ENCODE measurements at places on chromosomes 12 and 14.

DNA sequence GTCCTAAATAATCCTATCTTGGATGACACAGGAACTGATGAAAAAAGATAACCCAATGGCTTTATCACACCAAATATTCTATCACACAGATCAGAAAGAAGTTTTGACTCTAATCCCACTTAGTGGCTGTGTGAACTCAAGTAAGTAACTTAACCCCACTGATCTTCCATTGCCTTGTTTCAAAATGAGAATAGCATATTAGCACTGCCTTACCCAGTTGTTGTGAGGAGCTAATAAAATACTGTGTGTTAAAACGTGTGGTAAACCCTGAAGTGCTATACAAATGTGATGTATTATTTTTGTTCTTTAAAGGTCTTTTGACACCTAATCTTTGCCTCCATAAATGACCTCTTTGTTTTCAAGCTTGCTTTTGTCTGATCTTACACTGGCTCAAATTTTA is 60.9 kb upstream of the ARID2 start:
- DNase-seq = no peak

GRCh38 chr14:99573436-99574098 is 30.4 kb downstream of the CCDC85C start:
- no peak for DNase-seq

- DNase-seq = no peak
These were observed 152.9 kb downstream of the SLC25A21 start for GRCh38 chr14:37019488-37019887.

- no peak for DNase-seq
These were observed 27.1 kb upstream of the TCP11L2 start for GRCh38 chr12:106275458-106275857.

DNA sequence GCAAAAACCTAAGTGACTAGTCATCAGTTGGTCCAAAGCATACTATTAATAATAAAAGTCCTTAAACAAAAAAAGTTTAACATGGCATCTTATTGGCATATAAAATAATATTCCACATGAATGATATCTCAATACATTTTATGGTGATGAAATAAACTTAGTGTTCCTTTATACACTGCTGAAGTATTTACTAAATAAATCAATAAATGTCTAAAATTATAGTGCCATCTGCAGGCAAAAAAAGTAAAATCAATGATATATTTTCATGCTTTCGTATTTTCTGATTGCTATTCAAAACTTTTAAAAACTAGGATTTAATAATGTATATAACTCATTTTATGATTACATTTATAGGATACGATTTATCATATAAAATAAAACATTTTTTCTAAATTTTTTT is 30.5 kb downstream of the PUS7L start:
- no peak for DNase-seq

- no peak for DNase-seq
These were observed 475.8 kb downstream of the RAD51B start for GRCh38 chr14:68295316-68295816.

DNA sequence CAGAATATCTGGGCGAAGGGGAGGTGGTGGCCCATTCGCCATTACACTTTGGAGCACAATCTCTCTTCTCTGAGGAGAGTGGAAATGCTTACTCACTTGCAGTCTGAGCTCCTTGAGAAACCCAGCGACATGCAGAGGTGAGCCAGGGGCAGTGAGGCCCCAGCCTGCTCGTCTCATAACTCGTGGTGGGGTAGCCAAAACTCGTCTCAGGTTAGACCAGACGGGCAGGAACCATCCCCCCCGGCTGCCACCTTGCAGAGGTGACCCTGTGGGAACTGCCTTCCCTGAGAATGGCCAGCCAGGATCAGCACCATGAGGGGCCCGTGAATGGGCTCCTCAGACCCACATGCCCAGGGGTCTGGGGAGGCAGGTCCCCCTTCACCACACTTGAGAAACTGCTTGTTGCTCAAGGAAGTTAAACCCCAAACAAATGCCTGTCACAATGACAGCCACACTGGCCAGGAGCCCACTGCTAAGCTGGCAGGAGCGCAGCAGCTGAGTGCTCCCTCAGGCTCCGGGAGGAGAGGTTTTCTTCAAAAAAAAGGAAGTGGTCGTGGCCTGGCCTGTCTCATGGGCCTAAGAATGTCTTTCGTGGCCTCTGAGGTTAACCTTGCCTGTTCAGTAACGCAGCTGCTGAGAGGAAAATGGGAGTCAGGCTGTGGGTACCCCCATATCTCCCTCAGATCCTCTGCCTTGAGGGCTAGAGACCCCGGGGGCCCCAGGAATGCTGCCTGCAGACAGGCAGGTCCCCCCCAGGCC is 9.2 kb upstream of the ALDH2 start:
- DNase-seq = no peak

DNA sequence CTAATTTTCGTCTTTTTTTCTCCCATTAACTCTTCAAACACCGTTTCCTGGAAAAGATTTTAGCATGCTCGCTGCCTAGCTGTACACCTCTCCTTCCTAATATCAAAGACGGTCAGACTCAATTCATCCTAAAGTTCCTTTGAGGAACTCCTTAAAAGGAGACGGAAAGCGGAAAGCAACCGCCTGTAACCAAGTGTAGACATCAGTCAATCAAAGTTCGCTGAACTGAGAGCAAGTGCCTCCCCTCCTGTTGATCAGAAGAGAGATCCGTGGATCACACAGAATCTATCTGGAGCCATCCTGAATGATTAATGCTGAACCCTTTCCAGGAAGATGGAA is 412 bp upstream of the TEP1 start:
- no peak for DNase-seq

DNA sequence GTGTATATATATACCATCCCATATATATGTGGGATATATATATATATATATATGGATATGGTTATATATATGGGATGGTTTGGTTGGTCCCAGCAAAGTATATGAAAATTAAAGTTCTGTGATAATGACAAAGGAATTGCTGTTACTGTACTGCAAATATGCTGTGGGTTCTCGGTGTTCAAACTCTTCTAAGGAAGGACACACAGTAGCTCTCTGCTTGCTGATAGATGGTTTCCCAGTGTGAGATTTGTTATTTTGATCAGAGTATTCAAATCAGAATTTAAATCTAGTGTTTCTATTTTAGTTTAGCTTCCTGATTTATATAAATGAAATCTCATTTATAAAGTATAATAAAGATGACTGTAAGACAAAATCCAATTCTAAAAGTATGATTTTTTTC is 19.7 kb downstream of the SLC35E3 start:
- no peak for DNase-seq

- no peak for DNase-seq
These were observed 345.0 kb downstream of the CCDC91 start for GRCh38 chr12:28535216-28535615.

- no peak for DNase-seq
These were observed 6.8 kb upstream of the RASAL1 start for GRCh38 chr12:113142173-113142885.

GRCh38 chr12:121806009-121806545 is 2.3 kb downstream of the SETD1B start:
- no peak for DNase-seq

Data from stimulated activated CD8-positive, alpha-beta memory T cell treated with anti-CD3 and anti-CD28 coated beads, Interleukin-4, amount 100 ng/mL, for 1 hour (primary cell).